NT2/D1 (cell line): ENCODE measurements at places on chromosomes 5 and 9.

DNA sequence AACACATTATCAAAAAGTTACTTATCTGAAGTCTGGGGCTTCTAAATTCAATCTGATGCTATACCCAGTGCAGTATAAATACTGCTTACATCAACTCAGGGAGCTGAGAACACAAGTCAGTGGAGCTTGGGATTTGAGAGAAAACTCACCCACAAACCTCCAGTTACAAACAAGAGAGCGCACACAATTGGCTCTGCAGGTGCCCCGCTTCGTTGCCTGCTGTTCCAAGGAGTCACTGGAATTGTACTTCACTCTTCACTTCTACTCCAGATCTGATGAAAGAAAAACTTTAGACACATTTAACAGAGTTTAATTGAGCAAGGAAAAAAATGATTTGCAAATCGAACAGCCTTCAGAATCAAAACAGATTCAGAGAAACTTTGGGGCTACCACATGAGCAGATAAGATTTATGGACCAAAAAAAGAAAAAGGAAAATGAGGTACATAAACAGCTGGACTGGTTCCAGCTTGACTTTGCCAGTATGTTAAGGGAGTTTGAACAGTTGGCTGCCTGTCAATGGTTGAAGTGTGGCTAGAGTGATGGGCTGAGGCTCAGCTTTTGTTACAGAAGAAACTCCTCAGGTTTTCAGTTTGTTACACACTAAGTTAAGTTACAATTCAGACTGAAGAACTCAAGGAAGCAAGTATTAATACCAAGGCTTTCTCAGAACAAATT, 156.6 kb downstream of the AOPEP start:
- DNase-seq = no peak

DNA sequence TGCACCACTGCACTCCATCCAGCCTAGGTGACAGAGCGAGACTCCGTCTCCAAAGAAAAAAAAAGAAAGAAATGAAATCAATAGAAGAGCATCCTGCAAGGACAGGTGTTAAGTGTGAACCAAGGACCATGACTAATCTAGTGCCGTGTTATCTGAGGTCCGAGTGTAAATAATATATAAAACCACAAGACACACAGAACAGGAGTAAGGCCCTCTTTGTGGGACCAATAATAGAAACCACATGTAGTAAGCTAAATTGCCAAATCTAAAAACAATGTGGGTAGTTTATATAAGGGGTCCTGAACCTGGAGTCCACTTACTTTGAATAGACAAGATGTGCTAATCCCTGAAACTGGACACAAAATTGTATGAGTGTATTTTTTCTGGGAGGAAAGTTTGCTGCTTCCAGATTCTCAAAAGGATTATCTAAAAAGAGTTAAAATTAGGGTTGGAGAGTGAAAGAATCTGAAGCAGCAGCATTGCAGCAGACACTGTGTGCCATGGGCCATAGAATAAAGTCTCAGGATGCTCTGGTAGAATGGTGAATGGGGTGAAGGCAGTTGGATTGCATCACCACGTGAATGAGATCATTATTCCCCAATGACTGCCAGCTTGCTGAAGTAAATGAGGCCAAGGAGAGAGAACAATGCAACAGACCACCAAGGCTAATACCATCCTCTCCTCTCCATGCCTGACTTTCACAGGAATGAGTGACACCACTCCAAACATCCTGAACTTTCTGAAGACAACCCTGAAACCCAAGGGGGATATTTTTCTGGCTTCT, 222.7 kb downstream of the DCP2 start:
- no peak for DNase-seq

DNA sequence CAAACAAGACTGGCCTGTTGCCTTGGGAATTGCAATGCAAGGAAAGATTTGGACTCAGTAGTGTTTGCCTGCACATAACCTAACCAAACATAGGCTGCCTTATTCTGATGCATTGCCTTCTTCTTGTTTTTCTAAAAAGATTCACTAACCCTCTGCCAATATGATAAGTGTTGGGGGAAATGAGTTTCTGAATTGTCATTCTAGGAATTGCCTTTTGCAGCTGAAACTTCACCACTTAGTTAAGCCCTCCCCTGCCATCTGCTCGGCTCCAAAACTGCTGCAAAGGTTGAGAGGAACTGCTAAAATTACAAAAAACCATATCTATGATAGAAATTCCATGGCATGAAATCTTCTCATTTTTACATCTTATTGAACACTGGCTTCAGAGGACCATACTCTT, 41.6 kb upstream of the SPATA31D4 start:
- no peak for DNase-seq

DNA sequence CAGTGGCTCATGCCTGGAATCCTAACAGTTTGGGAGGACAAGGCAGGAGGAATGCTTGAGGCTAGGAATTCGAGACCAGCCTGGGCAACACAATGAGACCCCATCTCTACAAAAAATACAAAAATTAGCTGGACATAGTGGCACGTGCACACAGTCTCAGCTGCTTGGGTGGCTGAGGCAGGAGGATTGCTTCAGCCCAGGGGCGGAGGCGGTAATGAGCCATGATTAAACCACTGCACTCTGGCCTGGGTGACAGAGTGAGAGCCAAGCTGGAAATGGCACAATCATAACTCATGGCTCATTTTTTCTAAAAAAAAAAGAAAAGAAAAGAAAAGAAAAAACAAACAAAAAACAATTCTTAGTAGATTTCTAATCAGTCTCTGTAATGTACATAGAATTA, 446.2 kb downstream of the ELAVL2 start:
- DNase-seq = no peak

GRCh38 chr5:143771602-143772001, 40.4 kb upstream of the HMHB1 start:
- DNase-seq = no peak

DNA sequence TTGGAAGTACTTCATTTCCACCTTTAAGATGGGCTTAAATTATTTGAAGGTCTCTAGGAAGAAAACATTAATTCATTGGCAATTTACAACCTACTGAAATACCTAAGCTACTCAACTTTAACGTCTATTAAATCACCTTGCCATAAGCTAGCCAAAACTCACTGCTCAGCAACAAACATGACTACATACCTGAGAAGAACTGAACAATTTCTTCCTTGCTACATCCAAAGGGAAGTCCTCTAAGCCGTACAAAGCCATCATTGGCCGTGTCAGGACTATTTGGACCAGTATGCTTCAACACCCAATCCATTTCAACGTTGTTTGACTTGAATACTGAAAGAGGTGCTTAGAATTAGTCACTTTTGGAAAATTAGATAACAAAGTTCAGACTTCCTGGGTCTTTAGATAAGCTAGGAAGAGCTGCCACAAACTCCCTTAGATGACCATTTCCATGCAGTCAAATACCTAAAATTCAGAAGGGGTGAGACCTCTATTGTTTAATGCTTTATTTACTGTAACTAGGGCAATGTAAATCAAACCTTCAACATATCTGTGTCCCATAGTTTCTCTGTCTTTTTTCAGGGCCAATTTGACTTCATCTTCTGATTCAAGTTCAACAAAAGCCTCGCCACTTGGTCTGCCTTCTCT, 2.6 kb downstream of the HNRNPH1 start:
- no peak for DNase-seq
